ENCODE measurements at places on chromosomes 5 and 9.

- DNase-seq = peak; percentile 31
Observed at GRCh38 chr9:37902796-37903646, 906 bp downstream of the SLC25A51 start.

DNA sequence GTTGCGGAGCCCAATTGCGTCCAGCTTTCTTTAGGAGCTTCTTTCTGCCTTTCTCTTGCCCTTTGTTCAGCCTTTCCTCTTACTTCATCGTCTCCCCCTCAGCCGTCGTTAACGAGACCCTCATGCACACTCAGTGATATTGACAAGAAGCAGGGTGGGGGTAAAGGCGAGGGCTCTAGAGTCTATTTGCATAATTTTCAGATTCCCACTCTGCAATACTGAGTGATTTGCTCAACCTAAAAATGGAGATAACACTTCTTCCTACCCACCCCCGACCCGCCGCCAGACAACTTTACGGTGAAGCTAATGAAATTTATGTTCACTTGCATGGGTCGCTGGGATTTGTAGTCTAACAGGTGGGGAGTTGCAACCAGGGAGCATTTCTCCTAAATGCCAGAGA, 1.3 kb upstream of the TBC1D2 start:
- DNase-seq = no peak

DNA sequence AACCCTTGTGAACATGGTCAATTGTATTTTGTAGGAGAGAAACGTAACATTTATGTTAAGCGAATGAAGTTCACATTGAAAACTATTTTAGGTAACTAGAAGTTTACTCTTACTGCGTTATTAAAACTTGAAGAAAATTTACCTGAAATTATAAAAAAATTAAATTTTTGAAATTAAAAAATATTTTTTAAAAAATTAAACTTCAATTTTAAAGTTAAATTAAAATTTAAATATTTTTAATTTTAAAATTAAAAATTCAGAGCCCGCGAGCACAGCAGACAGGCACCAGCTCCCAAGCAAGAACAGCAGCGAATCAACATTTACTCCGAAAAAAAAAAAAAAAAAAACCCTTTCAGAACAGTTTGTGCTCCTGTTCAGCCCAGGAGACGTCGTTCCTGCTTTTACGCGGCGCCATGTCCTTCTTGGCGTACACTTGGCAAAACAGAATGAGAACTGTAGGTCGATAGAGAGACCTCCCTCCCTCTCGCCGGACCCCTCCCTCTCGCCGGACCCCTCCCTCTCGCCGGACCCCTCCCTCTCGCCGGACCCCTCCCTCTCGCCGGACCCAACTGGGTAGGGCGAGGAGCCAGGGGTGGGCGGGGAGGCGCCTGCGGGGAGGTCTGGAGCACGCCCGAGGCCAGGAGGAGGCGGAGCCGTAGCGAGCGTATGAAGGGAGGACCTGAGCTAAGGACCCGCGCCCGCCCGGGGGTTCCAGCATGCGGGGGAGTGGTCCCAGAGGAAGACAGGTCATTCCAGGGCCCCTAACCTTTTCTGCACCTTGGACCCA, 235.8 kb downstream of the ROR2 start:
- peak; percentile 23 for DNase-seq

DNA sequence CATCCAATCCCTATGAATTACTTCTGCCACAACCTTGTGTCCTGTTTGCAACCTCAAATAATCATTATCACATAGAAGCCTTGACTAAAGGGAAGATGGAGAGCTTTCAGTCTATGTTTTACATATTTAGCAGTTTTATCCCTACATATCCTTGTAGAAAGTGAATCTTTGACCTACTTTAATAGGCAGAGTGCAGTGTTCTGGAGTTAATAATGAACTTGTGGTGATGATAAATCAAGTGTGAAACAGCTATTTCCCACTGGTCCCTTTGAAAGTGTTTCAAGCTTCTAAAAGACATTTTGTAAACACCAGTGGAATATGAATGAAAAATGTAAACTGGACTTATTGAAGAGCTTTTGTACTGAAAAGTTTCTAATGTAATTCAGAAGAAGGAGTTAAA, 406.7 kb downstream of the GABRG2 start:
- no peak for DNase-seq

GRCh38 chr9:116027951-116028350, 125.6 kb upstream of the PAPPA start:
- DNase-seq = no peak

- no peak for DNase-seq
Observed at GRCh38 chr9:127505396-127506116, 54.2 kb downstream of the LRSAM1 start.

Data from hematopoietic multipotent progenitor cell treated with erythropoietin and hydrocortisone succinate and interleukin-3 and kit ligand, for 17 days (in vitro differentiated cells).